ENCODE measurements at places on chromosomes 5 and 9.
A peak's percentile ranks its signal among the peaks of the same experiment; 100 is the strongest.

GRCh38 chr5:73304381-73304780 is 131.4 kb downstream of the TMEM174 start:
- no peak for DNase-seq

- DNase-seq: no peak
Observed at GRCh38 chr5:150599917-150600511, 40.4 kb upstream of the SYNPO start.

GRCh38 chr5:135092476-135092875 is 58.4 kb upstream of the PITX1 start:
- DNase-seq: no peak

- DNase-seq: peak; percentile 4
Observed at GRCh38 chr9:92669527-92669889, 423 bp downstream of the IPPK start.

DNA sequence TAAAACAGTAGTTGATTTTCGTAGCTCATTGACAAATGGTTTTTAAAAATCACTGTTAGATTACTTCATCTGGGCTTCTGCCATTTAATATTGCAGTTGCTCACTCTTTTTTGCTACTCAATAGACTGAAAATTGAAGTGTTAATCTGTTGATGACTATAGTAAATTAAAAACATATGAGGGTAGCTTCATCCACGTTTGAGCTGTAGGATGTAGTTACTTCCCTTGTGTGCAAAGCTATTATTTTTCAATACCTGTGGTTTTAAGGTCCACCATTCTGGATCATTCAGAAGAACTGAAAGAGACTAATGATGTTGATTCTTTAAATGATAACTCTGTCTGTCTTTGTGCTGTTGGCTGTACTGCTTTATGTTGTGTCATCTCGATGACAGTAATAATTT is 74.7 kb downstream of the LNPEP start:
- DNase-seq: no peak

- DNase-seq: no peak
Observed at GRCh38 chr5:135376961-135377624, 21.9 kb downstream of the MACROH2A1 start.

DNA sequence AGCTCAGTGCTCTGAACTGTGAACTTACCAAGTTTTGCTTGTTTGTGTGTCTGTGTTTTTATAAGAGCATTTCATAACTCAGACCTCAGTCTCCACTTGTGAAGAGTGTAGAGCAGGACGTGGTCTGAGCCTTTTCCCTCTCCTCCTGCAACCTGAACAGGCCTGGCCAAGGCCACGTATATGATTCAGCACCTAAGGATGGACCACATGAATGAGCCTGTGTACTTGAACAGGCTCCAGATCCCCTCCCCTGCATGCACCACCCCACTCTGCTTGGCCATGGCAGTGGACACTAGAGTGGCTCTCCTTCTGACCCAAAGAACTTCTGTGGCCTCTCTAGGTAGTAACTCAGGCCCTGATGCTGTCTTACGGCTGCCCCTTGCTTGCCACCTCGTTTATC is 125.9 kb upstream of the FSTL4 start:
- no peak for DNase-seq

DNA sequence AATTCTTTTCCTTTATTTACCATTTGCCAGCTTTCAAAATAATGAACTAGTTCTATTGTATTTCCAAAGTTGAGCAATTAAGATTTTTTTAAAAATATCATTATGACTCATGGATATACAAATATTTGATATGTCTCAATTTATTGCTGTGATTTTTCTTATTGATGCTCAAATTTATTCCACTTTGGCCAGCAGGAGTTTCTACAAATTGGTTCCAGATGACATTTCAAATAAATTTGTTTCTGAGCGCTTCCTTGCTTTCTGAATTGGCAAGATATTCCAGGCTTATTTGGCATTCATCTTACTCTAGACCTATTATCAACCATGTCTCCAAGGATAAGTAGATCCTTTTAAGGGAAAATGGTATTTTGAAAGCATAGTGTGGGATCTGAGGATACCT is 58.5 kb upstream of the TJP2 start:
- DNase-seq: no peak

- no peak for DNase-seq
Observed at GRCh38 chr5:96509721-96510350, 76.8 kb upstream of the PCSK1 start.

GRCh38 chr9:122418016-122418415 is 47.2 kb downstream of the PTGS1 start:
- DNase-seq: no peak

DNA sequence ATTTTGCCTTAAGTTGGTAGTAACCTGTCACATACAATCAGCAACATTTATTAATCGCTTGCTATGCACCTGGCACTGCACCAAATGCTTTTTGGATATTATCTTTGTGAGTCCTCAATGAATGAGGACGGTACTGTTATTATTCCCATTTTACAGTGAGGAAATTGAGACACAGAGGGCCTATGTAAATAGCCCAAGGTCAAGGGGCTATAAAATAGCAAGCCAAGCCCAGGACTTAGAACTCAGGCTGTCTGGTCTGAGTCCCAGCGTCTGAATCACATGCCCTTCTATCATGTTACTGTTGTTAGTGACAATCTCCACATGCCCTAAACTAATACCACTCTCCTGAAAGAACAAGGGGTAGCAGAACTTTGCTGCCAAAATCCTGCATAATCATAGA is 60.0 kb downstream of the ERAP1 start:
- no peak for DNase-seq

GRCh38 chr5:145160679-145161078 is 674.5 kb downstream of the PRELID2 start:
- DNase-seq: no peak

GRCh38 chr5:149658299-149658698 is 71.8 kb upstream of the PPARGC1B start:
- no peak for DNase-seq

DNA sequence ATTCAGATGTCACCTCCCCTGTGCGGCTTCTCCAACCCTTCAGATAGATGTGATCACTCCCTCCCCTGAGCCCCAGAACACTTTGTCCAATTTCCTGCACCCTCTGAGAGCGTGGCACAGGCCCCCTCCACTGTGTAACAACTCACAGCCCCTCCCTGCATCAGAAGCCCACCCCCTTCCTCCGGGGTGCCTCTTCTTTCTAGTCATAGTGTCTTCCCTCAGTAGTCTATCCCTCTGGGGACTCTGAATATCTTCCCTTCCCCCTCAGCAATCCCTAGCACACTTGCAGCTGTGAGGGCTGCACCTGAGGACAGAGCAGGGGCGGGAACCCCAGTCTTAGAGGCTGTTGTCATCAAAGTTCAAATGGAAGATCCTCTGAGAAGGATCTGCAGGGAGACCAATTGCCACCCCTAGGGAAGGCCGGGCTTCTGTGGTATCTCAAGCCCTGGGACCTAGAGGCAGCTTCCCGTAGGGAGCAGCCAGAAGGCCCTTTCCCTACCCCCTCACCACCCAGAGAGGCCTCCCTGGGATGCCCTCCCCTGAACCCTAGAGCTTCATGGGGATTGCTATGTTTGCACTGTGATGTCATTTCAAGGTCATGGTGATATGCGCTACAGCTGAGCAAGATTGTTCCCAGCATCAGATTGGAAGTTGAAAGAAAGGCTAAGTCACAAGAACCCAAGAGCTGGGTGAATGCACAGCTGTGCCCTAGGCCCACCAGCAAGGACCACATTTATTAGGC is 70.7 kb downstream of the THBS4 start:
- DNase-seq: no peak

DNA sequence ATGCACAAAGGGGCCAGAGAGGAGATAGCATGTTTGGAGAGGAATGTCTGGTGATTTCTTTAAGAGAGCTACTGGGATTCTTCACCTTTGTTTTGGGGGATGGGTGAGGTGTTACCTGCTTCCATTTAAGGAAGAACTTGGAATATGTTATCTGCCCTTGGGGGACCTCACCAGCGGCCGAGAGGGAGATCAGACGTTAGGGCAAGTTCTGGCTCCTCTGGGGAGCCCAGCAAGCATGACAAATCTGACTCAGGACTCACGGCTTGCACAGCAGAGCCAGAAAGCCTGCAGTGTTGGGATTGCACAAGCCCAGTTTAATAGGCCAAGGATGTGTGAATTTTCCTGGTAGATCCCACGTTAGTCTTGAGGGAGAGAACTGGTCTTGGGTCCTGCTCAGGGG is 40.3 kb downstream of the SLC28A3 start:
- no peak for DNase-seq

- no peak for DNase-seq
Observed at GRCh38 chr9:77127071-77127470, 50.3 kb upstream of the VPS13A start.

DNA sequence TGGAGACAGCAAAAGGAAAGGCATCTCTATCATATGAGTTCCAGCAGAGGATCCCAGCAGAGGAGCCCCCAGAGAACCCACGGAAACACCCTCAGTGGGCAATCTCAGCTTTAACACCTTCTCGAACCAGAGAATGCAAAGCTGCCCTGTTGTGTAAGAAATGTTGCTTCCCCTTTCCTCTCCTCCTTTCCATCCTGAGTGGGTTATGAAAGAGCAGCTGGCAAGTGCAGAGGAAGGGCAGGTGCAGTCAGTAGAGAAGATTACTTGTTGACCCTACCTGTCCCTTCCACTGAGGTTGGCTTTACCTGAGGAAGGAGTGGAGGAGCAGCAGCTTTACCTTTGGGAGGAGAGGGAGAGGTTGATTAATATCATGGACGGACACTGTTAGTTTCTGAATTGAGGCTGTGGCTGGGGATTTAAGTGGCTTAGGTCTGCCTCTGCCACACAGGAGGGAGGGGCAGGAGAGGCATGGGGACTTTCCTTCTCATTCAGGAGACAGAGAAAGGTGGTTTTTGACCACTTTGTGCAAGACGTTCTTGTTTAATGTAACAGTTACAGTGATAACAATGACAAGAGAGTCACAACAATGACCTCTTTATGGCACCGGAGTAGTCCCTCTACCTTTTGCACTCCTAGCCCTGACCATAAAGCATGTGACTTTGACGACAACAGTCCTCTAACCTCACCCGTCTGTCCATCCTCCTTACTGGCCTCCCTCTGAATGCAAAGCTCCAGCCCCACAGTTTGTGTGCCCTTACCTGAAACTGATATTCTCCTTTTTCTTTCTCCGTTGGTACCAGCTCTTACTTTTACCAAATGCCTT is 254.8 kb downstream of the NSG2 start:
- no peak for DNase-seq

DNA sequence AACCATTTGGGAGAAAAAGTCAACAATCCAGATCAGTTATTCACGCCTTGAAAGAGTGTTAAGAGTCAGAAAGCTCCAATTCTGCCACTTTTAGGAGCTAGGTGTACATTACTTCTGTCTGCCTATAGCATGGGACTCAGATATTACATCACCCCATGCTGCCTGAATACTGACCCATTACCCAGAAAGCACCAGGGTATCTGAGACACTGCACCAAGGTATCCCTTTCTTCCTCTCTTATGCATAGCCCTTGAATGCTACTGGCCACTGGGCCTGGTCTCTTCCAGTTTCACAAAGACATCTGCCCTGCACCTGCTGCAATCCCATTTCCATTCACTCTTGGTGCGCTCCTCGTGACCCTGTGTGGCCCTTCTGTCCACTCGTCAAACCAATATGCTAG is 2.6 kb downstream of the STRBP start:
- no peak for DNase-seq

- DNase-seq: no peak
Observed at GRCh38 chr9:9730174-9730573, 882.6 kb downstream of the PTPRD start.

GRCh38 chr5:77993855-77994318 is 217.7 kb upstream of the TBCA start:
- no peak for DNase-seq

GRCh38 chr5:150431574-150431973 is 18.0 kb downstream of the RPS14 start:
- DNase-seq: no peak

- no peak for DNase-seq
Observed at GRCh38 chr5:162221910-162222309, 154.3 kb downstream of the GABRG2 start.

GRCh38 chr9:124861342-124862229 is at the start of the genes ARPC5L and RPL35:
ARPC5L (plus strand) TSS chr9:124862130; CDS start chr9:124869291, 7,161 bp downstream.
RPL35 (minus strand) TSS chr9:124861957; CDS start chr9:124861912, 45 bp downstream.
- peak; percentile 94 for DNase-seq

DNA sequence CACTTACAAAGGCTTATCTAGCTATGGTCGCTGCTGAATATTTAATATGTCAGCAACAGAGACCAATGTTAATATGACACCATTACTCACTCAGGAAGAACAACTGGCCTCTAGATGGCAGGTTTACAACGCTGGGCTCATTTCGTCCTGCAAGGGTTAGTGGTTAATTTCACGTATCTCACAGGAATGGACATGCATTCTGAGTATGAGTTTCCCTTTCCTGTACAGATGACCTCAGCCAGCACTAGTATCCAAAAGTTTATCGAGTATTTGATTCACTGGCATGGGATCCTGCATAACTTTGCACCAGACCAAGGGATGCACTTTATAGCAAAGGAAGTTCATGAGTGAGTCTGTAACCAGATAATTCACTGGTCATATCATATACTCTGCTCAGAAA is 8.7 kb upstream of the TRPC7 start:
- no peak for DNase-seq

- DNase-seq: no peak
Observed at GRCh38 chr9:124284237-124284831, 26.6 kb downstream of the NEK6 start.

DNA sequence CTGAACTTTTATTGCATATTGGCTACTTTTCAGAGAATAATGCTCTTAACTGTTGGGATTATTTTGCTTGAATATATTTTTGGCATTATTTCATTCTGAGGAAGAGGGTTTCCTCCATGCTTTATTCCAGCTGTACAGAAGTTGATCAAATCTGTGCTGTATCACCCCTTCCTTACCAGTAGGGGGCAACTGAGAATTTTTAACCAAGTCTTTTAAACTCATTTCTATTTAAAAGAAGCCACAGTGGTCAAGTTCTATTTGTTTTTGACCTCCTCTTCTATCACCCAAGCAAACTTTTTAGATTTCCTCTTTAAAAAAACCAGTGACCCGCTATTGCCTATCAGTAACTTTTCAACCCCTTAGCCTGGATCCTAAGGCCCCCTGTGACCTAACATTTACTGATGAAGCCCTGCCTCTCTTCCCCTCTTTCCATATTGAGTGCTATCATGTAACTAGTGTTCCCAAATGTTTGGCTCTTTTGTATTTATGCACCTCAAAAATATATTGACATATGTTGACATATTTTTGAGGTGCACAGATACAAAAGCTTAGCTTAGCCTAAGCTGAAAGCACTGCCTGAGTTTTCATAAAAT is 80.6 kb downstream of the FBXO4 start:
- no peak for DNase-seq

All from central memory CD4-positive, alpha-beta T cell (primary cell).